ENCODE measurements at places on chromosomes 13 and 19.

DNA sequence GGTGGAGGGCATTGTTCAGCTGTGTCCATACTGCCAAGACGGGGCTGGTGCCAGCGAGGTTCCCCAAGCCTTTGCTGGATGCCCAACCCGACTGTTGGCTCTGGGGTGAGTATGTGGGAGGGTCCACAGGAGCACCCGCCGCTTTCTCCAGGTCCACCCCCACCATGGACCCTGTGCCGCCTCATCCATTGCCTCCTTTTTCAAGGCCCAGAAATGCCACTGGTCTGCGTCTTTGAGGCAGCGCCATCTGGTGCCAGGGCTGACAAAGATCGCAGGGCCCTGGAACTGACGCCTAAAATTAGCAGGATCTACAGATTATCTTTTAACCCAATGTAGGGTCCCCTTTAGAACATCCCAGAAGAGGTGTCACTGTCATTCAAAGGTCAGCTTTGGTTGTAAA lies 34.6 kb downstream of the NFIX start:
- no peak for DNase-seq

DNA sequence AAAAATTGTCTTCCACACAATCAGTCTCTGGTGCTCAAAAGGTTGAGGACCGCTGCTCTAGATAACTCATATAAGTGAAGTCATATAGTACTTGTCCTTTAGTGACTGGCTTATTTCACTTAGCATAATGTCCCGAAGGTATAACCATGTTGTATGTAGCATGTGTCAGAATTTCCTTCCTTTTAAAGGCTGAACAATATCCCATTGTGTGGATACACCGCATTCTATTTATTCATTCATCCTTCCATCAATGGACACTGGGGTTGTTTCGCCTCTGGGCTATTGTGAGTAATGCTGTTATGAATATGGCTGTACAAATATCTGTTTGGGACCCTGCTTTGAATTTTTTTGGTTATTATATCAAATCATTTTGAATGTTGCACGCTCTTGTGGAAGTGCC lies 4.6 kb upstream of the LYPD5 start:
- no peak for DNase-seq

- peak; percentile 41 for DNase-seq
Measured at GRCh38 chr19:14425696-14426138, 6.6 kb upstream of the DDX39A start.

DNA sequence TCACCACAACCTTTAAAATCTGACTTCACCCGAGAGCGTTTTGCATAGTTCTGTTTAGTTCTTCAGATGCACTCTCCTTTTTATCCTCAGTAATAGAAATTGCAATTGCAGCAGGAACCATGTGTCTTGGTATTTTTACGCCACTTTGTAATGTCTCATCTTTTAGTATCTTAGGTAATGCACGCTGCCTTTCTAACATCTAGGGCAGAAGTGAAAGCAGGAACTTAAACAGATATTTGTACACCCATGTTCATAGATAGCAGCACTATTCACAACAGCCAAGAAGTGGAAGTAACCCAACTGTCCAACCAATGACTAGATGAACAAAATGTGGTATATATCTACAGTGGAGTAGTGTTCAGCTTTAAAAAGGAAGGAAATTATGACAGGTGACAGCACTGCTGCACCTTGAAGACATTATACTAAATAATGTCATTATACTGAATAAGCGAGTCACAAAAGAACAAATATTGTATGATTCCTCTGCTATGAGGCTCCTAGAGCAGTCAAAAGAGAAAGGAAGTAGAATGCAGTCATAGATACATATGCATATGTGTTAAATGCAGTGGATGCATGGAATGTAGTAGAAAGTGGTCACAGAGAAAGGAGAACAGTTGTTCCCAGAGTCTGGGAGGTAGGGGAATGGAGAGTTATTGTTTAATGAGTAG lies 105.9 kb upstream of the GJB6 start:
- DNase-seq: no peak

GRCh38 chr13:30398601-30399072 lies 23.7 kb upstream of the UBE2L5 start:
- no peak for DNase-seq

- peak; percentile 97 for DNase-seq
Measured at GRCh38 chr13:99498171-99499161, 2.8 kb upstream of the TM9SF2 start.

- no peak for DNase-seq
Measured at GRCh38 chr19:31351855-31352195, 2.6 kb upstream of the TSHZ3 start.

GRCh38 chr19:14985133-14985532 lies 5.5 kb upstream of the SLC1A6 start:
- DNase-seq: no peak

DNA sequence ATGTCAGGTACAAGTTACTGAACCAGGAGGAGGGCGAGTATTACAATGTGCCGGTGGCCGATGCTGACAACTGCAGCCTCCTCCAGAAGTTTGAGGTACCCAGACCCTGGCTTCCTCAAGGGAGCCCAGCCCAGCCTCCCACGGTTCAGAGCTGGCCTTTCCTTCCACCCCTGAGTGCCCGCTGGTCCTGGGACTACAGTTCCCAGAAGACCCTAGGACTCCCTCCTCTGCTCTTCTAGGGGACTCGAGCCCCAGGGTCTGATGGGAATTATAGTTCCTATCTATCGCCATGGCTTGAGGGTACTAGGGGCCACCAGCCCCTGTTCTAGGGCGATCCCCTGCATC lies 11.0 kb downstream of the PRKCG start:
- DNase-seq: no peak

DNA sequence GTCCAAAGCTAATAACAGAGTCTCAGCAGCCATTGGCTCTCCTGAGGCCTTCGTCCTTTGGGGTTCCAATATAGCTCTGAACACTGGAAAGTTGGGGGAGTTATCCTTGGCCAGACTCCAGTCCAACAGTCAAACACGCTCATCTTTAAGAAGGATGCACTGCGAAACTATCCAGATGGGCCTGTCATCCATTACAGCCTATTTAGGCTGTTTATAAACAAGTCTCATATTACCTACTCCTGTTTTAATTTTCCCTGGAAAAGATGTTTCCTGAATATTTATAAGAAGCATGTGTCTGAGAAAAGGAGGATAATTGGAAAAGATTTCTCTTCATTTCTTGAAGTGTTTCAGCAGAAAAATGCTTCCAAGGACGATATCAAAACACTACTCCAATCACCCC lies 170.7 kb downstream of the DCT start:
- no peak for DNase-seq

- DNase-seq: no peak
Measured at GRCh38 chr13:42109957-42110356, 61.5 kb downstream of the DGKH start.

DNA sequence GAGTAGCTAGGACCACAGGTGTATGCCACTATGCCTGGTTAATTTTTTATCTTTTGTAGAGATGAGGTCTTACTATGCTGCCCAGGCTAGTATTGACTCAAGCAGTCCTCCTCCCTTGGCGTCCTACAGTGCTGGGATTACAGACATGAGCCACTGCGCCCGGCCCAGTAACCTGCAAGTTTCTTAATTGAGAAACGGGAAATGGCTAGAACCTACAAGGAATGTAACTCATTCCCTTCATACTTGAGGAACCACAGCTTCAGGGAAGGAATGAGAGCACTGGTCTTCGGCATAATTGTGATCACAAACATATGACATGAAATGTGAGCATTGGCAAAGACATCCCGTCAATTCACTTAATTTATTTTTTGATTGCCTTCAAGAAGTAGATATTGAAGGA lies 157.0 kb downstream of the KLF5 start:
- peak; percentile 94 for DNase-seq

DNA sequence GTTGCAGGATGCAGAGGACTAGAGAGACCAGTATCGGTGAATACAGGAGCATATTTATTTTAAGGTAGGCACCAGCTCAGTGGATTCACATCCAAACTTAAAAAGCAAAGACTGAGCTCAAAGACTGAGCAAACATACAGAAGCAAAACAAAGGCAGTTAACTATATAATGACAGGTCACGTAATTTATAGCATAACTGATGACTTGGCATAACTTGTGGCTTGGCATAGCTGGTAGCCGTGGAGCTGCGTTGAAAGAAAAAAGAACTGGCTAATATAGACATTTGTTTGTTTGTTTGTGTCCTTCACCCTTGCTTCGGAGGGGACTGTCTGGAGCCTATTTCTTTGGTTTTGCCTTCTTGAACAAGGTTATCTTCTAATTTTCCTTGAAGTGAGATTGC lies 33.7 kb downstream of the ZNF493 start:
- DNase-seq: no peak

- DNase-seq: no peak
Measured at GRCh38 chr13:105579821-105580710, 955.4 kb downstream of the EFNB2 start.

GRCh38 chr19:3268326-3268725 lies 43.9 kb downstream of the CELF5 start:
- DNase-seq: no peak

DNA sequence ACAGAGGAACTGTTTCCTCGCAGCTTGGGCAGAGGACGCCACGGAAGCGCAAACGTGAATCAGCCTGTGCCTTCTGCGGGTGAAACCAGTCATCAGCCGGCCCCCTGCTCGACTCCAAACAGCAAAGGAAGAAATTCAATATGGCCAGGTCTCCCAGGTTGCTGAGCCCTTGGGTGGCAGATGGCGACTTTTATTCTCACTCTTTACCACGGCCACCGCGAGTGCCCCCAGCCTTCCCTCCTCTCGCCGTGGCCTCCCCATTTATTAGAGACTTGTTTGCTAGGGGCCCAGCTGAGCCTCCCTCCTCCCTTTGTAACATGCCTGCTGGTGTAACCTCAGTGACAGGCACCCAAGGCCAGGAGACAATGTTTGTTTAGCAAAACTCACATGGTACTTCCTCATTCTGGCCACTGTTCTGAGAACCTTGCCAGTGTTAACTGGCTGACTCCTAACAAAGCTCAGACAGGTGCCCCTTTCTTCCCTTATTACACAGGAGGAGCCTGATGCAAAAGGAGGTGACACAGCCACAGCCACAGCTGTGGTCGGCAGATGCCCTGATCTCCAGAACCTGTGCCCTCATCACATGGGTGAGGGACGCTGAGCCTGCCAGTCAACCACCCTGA lies 5.8 kb downstream of the RAB20 start:
- DNase-seq: no peak

GRCh38 chr13:30355384-30355699 lies 48.0 kb upstream of the KATNAL1 start:
- peak; percentile 18 for DNase-seq

- no peak for DNase-seq
Measured at GRCh38 chr13:22095794-22096193, 424.9 kb downstream of the FGF9 start.

DNA sequence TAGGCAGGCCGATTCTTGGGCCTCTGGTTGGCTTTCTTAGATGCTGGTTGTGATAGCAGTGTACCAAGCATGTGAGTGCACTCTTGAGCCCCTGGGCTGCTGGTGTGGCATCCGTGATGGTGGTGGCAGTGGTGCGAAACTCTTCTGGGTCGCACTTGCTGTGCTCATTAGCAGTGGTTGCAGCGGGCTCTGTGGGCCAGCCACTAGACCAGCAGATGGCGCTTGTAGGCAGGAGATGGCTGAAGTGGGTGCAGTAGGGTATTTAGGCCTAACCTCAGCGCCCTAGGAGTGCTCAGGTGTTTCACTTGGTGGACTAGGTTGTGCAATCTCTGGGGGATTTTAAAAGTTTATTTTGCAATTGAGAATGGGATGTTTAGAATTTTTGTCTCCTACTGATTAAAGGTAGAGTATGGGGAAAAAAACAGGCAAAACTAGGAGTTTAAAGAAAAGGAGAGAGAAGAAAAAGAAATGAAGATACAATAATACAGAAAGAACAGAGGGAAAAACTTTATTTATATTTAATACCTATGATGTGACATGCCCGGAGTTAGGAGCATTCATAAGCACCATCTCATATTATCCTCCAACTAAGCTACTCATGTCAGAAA lies 4.3 kb upstream of the ZNF17 start:
- DNase-seq: peak; percentile 26

- DNase-seq: peak; percentile 89
Measured at GRCh38 chr13:101706651-101707050, 254.2 kb downstream of the ITGBL1 start.

GRCh38 chr13:110109910-110110309 lies 197.0 kb downstream of the COL4A1 start:
- peak; percentile 92 for DNase-seq

GRCh38 chr19:50349277-50350057 lies 16.0 kb downstream of the NAPSA start:
- DNase-seq: no peak

GRCh38 chr13:105519771-105520170 lies 1015.7 kb downstream of the EFNB2 start:
- DNase-seq: peak; percentile 8

GRCh38 chr19:42343344-42344110 lies 18.1 kb downstream of the MEGF8 start:
- no peak for DNase-seq

GRCh38 chr13:47594833-47595232 lies 406.2 kb downstream of the SUCLA2 start:
- peak; percentile 20 for DNase-seq

GRCh38 chr13:81987677-81988357 lies 1646.9 kb upstream of the SPRY2 start:
- DNase-seq: no peak

- peak; percentile 94 for DNase-seq
Measured at GRCh38 chr19:42244347-42245220, 2.2 kb upstream of the GSK3A start.
